ENCODE measurements at places on chromosomes 2 and 18.

DNA sequence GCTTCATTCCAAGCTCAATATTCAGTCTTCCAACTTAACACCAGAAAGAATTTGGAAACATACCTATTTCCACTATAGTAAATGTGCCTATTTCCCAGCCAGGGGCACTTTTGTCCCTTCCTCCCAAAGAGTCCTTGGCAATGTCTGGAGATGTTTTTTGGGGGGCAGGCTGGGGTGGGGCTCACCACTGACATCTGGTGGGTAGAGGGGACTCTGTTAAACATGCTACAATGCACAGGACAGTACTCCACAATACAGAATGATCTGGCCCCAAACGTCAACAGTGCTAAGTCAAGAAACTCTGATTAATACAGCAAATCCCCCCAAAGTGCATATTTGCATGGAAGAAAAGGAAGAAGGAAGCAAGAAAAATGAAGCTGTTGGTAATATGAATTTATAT lies 61.7 kb downstream of the SMIM21 start:
- DNase-seq, result no peak

GRCh38 chr2:192551760-192552159 lies 357.0 kb upstream of the TMEFF2 start:
- no peak for DNase-seq

- peak; percentile 13 for DNase-seq
These were observed 55.5 kb upstream of the ANKRD62 start for GRCh38 chr18:12038082-12038638.

DNA sequence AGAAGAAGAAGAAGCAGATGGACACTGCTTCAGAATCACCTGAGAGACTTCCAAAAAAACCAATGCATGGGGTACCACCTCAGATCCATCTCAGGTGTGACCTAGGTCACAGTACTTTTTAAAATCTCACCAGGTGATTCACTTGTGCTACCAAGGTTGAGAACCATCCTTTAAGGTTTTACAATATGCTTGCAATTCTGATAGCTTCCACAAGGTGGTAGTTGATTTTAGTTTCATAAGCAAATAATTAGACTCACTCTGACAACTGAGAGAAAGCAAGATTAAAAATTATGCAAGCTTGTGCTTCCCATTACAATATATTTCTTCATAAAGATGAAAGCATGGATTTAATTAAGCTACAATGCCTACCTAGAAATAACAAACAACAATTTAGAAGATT lies 355.1 kb downstream of the EN1 start:
- DNase-seq, result no peak

DNA sequence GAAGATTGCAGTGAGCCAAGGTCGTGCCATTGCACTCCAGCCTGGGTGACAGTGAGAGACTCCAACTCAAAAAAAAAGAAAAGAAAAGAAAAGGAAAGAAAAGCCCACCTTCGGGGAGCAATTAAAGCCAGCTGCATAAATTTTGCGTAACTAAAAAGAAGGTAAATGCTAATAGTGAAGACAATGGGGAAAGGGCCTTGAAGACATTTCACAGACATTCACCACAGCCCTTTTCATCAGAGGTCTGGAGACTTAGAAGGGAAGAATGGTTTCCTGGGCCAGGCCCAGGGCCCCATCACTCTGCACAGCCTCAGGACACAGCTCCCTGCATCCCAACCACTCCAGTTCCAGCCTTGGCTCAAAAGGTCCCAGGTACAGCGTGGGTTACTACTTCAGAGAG lies 35.1 kb upstream of the MSH6 start:
- DNase-seq, result no peak

GRCh38 chr2:17864676-17865075 lies 13.8 kb upstream of the KCNS3 start:
- DNase-seq, result no peak

DNA sequence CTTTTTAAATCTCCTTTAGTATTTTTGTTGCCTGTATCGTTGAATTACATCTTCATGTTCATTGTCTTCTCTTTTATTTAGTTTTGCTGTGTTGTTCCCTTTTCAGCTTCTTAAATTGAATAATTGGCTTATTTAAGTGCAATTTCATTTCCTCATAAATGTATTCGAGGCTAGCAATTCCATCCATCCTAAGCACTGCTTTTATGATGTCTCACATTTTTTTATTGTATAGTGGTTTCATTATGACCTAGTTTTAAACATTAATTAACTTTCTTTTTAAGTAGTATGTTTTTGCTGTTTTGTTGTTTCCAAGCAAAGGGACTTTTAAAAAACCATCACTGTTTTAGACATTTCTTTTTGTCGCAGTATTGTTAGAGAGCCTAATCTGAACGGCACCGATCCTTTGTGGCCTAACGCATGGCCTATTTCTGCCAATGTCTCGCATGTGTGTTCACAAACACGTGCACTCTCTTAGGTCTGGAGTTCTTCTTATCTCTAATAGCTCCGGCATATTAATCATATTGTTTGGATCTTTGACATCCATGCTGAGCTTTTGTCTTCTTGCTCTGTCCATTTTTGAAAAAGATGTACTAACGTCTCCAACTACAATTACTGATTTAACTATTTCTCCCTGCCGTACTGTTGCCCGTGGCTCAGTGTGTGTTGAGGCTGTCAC lies 59.6 kb upstream of the ZNF516 start:
- no peak for DNase-seq

DNA sequence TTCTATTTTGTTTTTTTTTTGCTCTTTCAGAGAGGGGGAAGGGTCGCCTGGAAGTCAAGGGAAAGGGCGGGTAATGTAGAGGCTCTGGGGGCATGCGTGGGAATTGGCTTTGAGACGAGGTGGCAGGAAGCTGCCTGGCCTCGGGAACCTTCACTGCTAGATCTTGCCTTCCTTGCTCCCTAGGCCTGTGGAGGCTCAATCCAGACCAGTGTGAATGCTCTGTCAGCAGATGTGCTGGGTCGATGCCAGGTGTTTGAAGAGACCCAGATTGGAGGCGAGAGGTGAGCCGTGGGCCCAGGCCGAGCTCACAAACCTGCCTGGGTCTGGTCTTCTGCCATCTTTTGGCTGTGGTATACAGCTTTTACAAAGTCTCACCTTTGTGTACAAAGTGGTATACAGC lies 15.5 kb downstream of the CCT7 start:
- DNase-seq, result no peak

DNA sequence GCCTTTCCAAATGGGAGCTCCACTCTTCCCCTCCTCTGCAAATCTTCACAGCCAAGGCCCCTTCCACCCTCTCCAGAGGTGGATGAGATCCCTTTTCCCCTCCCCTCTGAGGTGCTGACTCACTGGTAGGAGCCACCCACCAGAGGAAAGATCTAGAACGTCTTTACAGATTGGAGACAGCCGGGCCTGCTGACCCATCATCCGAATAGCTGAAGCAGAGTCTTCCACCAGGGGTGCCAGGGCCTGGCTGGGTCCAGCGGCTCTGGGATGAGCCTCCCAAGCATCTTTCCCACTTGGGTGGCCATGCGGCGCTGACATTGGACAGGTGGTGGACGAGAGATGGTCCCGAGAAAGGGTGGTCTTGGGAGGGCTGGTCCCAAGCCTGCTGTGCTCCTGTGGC lies 9.0 kb downstream of the ERFE start:
- DNase-seq, result no peak

DNA sequence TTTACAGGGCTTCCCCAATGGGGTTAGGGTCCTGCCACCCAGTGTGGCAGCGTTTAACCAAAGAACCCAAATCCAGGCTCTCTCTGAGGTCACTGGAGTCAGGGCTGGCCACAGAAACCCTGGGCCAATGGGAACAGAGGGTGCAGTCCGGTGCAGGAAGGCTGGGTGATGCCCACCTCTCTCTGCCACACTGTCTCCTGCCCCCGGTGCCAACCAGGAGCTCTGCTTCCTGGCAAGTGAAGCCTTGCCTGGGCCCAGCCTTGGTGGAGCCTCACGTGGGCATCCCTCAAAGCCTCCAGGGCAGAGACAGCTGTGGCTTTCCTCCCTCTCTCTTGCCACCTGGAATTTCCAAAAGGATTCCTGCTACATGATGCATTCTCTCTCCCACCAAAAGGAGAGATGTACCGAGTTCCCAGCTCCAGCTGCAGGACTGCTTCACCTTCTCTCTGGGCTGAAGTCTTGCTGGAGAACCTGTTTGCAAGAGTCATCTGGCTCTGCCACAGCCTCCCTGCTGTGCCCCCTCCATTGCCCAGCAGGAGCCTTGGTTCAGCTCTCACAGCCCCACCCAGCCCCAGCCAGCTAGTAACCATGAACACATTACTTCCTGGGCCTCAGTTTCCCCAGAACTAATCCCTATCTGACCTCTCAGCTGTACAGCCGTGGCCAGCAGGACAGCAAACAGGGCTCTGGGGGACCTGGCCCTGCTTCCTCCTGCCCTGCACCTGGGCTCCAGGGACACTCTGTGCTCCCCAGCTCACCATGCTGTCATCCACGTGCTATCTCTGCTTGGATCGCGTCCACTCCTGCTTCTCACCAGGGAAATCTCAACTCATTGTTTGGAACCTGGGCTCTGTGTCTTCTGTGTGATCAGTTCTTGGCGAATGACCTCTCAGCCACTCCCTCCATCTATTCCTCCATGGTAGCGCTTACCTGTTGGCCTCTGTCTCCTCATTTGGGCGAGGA lies 43.4 kb downstream of the KCNF1 start:
- DNase-seq, result no peak

DNA sequence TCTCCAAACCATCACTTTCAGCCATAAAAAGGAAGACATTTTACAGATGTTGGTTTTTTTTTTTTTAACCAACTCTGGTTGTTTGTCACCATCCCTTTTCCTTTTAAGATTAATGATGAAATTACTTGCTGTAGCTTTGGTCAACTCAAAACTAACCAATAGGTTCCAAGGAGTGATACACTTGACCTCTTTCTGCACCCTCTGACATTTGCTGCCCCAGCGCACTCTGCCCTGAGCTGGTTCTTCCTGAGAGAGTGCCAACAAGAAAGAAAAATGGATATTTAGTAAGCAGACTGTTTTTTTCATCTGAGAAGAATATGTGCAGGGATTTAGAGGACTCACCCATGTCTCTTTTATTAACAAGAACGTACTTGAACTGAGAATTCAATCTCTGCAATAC lies 520.0 kb downstream of the TXNL1 start:
- DNase-seq, result no peak

DNA sequence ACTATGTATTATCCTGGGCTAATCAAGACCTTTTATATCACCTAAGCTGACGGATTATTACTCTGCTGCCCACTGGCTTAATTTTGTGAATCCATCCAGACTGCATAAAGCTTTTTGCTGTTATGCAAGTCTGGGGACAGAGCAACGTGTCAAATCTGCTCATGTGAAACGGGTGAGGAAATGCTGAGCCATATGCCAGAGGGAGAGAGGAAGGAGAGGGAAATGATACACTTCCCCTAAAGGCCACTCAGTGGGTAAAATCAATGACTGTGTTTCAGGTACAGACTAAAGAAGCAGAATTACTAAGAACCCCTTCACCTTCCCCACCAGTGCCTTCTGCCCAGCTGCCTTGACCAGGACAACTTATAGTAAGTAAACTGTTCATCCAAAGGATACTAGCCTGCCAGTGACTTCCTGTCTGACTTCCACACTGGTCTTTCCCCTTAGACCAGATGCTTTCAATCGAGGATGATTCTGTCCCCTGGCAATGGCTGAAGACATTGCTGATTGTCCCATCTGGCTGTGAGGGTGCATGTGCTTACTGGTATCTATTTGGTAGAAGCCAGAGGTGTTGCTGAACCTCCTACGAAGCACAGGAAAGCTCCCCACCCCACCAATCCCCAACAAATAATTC lies 43.0 kb downstream of the STAT1 start:
- DNase-seq, result no peak

- DNase-seq, result no peak
These were observed 1784.4 kb downstream of the SUCLG1 start for GRCh38 chr2:82674652-82675051.
